ENCODE measurements at places on chromosomes 13 and 19.

GRCh38 chr19:4694211-4694987 lies 24.3 kb upstream of the MYDGF start:
- DNase-seq = peak; percentile 87

DNA sequence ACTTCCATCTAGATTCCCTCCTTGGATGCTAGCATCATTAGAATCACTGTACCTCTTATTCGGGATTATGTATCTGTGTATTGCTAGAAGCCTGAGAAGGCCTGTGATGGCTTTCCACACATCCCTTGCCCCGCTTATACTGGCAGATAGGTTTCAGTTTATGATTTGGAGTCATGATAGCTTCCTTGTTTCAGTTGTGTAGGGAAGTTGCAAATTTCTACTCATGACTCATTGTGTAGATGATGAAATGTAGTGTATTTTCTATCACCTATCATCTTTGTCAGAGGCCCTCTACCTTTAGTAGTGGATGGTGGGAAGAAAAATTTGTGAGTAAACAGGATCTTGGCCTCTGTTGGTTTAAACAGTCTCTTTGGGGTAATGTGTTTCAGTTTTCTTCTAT lies 165.2 kb downstream of the GGACT start:
- peak; percentile 15 for DNase-seq

DNA sequence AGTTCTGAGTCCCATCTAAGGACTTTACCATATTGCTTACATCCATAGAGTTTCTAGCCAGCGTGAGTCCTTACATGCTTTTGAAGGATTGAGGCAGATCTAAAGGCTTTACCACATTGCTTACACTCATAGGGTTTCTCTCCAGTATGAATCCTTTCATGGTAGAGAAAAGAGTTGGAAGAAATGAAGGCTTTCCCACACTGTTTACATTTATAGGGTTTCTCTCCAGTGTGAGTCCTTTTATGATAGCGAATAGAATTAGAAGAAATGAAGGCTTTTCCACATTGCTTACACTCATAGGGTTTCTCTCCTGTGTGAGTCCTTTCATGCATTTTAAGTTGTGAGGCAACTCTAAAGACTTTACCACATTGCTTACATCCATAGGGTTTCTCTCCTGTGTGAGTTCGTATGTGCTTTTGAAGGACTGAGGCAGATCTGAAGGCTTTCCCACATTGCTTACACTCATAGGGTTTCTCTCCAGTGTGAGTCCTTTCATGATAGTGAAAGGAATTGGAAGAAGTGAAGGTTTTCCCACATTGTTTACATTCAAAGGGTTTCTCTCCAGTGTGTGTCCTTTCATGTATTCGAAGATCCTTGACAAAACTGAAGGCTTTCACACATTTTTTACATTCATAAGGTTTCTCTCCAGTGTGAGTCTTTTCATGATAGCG lies 8.4 kb upstream of the ZNF433 start:
- no peak for DNase-seq

DNA sequence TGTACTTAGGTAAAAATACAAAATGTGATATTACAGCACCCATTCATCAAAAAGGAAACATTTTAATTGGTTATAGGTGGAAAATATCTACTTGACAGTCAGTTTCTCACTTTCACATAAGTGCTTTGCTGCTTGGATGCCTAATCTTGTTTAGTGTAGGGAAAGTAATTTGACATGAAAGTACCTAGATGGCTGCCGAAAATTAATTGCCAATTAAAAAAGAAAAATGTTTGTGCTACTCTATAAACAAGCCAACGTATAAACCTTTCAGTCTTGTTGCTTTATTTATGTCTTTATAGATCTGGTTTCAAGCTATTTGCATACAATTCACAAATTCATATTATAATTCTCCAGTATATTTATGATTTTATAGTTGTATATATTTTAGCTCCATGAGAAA lies 729.9 kb downstream of the DACH1 start:
- DNase-seq = no peak

GRCh38 chr13:45370922-45371406 lies 30.0 kb upstream of the TPT1 start:
- peak; percentile 88 for DNase-seq

Measured in fibroblast of skin of abdomen (primary cell).